Activated naive CD4-positive, alpha-beta T cell treated with anti-CD3 and anti-CD28 coated beads, Interleukin-2, amount 10 ng/mL, durations not matched to agents 5 hours and 36 hours (primary cell): ENCODE measurements at places on chromosomes 1 and 21. TPM values are rescaled to one million over a fixed set of nuclear protein-coding genes. Genes with fewer than 3 reads are reported as not detected.

The PLEKHG5 gene
- total RNA-seq: 3.6 TPM

The CNTN2 gene
- not detected for total RNA-seq

The CFAP45 gene
- total RNA-seq: 0.91 TPM

The APCS gene
- total RNA-seq: not detected

The SRSF10 gene
- total RNA-seq: 186 TPM

The GBP6 gene
- 0.29 TPM for total RNA-seq

The HCRTR1 gene
- total RNA-seq: not detected

The OR10J5 gene
- total RNA-seq: not detected

The FLG2 gene
- not detected for total RNA-seq

The COL16A1 gene
- total RNA-seq: not detected

The NDC1 gene
- total RNA-seq: 19.1 TPM
